ENCODE measurements at places on chromosomes 12 and 14.
A peak's percentile ranks its signal among the peaks of the same experiment; 100 is the strongest.

DNA sequence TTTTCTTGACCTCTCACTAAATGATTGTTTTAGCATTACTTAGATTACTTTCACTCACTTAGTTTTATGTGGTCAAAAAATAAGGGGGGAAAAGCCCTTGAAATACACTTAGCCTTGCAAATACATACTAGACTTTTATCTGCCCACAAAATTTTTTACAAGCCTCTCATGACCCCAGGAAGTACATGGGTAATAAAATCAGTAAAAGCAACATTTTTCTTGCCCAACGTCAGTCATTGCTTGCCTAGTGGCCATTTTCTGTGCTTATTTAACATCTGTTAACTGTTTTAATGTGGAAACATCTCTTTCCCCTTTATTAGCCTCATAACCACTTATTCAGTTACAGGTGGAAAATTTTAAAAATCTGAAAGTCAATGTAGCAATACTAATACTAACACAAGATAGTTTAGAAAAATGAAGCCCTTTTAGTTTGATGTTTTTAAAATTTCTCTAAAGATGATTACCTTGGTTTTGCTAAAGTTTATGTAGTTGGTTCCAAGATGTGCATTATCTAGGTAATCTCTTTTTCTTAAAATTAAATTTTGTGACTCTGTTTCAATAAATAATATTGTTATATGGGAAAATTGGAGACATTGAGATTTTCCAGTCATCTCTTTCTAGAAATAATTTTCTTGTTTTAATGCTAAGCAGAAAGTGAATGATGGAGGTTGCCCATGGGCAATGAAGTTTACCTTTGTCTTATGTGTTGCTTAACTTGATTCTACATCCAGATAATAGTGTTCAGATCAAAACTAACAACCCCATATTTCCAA lies 175.5 kb downstream of the TMTC2 start:
- no peak for DNase-seq

DNA sequence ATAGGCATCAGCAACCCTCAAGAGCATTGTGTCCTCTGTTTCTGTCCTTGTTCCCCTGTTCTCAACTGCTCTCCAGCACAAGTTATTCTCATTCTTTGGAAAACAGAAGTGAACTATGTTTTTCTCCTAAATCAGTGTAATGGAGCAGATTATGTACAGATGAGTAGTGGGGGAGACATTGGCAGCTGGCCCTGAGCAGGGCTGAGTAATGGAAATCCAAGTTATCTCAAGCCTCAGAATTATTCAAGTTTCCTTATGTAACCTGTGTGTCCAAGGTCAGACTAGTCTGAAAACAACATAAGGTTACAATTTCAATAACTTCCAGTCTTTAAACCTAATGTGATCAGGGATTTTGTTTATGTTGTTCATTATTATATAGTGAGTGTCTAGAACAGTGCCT lies 116.1 kb upstream of the FUT8 start:
- no peak for DNase-seq

GRCh38 chr14:31287294-31287972 lies 79.8 kb upstream of the HECTD1 start:
- no peak for DNase-seq

DNA sequence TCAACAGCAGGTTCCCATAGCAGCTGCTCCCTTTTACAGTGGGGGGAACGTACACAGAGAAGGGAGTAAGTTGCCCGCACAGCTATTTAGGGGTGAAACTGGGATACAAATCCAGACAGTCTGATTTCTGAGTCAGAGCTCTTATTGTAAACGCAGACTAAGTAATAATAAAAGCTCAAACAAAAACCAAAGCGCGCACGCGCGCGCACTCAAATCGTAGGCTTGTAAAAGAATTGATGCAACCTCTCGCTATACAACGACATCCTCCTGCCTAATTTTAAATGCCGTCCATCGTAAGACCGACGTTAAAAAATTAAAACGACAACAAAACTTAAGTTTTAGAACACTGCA lies 747 bp upstream of the DACT1 start:
- no peak for DNase-seq

GRCh38 chr14:73753887-73754795 lies 40.0 kb upstream of the PNMA1 start:
- DNase-seq = no peak

GRCh38 chr14:69996216-69996615 lies 117.0 kb downstream of the SMOC1 start:
- DNase-seq = no peak

- no peak for DNase-seq
Observed at GRCh38 chr12:10737249-10737648, 14.1 kb upstream of the YBX3 start.

DNA sequence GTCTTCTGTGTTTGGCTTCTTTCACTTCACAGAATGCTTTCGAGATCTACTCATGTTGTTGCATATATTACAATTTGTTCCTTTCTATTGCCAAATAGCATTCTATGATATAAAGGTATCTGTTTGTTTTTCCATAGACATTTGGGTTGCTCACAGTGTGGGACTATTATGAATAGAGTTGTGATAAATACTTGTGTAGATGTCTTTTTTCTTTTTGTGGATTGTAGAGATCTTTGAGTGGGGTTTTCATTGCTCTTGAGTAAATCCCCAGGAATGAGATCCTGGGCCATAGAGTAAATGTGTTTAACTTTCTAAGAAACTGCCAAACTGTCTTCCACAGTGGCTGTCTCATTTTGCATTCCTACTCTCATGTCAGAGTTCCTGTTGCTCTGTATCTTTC lies 24.9 kb upstream of the CEBPE start:
- no peak for DNase-seq

DNA sequence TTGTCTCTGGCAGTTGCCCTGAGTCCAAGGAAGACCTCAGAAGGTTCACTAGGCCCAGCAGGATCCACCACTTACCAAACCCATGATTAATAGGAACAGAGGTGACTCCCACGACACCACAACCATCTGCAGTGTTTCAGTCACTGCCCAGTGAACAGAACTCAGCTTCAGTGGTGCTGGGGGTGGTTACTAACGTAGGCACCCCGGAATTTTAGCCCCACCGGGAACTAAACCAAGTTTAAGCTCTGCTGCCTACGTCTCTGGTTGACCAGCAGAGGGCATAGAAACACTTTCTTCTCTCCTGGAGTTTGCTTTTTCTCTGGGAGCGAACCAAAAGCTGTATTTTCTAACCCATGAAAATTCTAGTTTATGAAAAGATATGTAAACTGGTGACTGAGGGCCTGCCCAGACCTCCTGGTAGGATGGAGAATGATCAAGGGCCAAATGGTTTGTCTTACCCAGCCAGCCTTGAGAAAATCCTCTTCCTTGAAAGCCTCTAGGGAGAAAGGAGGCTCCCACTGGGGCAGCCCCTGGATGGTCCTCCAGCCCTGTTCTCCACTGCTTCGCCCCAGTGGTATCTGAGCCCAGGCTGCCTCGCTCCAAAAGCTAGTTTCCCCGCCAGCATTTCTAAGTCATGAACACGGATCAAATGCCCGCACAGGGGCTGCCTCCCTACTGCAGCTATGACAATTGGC lies 379.8 kb downstream of the DPF3 start:
- DNase-seq = peak; percentile 28

DNA sequence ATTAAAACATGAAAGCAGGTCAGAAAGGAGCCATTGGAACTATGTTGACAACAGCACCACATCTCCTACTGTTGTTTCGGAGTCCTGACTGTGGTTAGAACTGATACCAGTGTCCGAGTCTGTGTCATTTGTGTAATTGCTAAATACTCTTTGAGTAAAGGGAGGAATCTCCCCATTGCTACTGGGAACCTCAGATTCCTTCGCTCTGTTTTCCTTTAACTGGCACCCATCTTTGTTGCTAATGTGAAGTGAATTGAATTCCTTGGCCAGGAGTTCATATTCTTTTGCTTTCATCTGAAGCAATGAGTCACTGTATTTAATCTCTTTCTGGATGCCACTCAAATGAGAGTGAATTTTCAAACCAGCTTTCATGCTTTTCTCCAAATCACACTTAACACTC lies 31.5 kb downstream of the RASSF9 start:
- DNase-seq = no peak

- DNase-seq = no peak
Observed at GRCh38 chr12:119117936-119118335, 60.8 kb upstream of the HSPB8 start.

GRCh38 chr12:5185435-5186069 lies 141.9 kb downstream of the KCNA5 start:
- DNase-seq = no peak

GRCh38 chr12:92224685-92225331 lies 79.2 kb upstream of the BTG1 start:
- DNase-seq = no peak

DNA sequence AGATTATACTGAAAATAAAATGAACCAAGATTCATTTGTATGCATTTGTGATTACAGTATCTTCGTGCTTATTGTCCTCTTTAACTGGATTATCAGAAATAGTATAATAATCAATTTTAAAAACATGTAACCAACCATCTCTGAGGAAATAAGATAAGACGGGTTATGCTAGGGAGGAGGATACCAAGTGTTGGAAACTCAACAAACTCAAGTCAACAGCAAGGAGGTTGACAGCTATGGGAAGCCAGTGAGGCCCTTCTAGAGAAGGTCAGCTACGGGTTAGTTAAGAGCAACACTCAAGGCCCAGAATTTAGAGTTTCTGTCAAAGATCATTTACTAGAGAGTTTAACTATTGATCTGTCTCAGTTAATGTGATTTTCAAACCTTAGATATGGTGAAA lies 137.2 kb downstream of the PDZRN4 start:
- no peak for DNase-seq

DNA sequence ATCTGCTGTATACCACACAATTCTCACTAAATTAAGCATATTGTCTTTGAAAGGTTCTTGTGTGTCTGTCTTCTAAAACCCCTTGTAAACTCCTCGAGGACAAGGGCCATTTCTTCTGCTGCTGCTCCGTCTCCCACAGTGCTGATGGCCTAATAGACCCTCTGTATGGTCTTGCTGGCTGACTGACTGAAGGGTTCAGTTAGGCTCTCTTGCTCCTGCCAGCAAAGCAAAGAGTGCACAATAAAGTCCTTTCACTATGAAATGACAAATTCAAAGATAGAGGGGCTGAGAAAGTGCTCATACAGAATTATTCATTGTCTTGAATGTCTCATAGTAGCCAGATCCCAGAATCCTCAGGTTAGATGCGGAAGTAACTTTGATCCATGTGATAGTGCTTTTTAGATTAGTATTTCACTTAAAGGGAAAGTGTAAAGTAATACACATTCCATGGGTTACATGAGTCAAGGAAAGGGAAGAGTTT lies 14.2 kb upstream of the RIOX1 start:
- no peak for DNase-seq

DNA sequence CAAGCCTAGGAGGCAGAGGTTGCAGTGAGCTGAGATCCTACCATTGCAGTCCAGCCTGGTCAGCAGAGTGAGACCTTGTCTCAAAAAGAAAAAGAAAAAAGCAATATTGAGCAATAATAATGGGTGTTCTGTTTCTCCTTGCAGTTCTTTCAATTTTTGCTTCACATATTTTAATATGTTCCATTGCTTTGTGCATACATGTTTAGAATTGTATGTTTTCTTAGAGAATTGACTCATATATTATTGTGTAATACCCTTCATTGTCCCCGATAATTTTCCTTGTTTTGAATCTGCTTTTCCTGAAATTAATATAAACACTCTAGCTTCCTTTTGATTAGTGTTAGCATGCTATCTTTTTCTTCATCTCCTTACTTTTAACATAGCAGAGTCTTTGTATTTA lies 138.4 kb upstream of the NPAS3 start:
- no peak for DNase-seq

GRCh38 chr14:88838015-88838414 lies 13.6 kb downstream of the TTC8 start:
- no peak for DNase-seq

GRCh38 chr14:84202486-84202885 lies 1327.5 kb upstream of the FLRT2 start:
- no peak for DNase-seq

GRCh38 chr12:59472273-59472672 lies 123.6 kb upstream of the SLC16A7 start:
- DNase-seq = no peak

GRCh38 chr14:59629444-59630287 lies 53.1 kb upstream of the CCDC175 start:
- no peak for DNase-seq

DNA sequence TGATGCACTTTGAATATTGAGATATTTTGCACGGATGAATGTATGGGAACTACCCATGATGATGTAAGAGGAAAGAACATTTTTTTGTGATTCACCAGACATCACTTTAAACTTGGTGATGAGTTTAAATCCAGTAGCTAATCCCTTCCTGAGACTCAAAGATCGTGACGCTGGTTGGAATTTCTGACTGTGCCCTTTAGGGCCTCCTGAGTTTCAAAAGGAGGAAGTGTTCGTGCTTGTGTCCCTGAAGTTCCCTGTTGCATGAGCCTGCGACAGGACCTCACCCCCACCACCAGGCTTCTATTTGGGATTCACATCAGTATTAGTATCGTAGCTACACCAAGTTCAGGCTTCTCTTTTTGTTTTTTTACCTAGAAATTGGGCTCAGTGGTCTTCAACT lies 18.6 kb upstream of the RIN3 start:
- DNase-seq = no peak

DNA sequence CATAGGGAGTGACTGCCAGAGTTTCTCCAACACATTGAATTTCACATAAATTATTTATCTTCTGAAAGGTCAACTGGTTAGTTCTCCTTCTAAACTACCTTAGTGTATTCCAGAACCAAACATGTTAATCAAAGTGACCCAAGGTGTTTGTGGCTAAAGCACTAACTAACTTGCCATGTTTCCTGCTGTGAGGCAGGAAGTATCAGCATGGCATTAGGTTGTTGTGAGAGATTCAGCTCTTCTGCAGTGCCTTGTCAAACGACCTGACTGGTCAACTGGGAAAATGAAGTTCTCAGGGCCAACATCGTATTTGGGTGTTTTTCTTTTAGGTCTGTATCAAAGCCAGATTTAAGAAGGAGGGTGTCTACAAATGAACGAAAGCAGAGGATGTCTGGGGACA lies 448.1 kb downstream of the APAF1 start:
- DNase-seq = no peak

DNA sequence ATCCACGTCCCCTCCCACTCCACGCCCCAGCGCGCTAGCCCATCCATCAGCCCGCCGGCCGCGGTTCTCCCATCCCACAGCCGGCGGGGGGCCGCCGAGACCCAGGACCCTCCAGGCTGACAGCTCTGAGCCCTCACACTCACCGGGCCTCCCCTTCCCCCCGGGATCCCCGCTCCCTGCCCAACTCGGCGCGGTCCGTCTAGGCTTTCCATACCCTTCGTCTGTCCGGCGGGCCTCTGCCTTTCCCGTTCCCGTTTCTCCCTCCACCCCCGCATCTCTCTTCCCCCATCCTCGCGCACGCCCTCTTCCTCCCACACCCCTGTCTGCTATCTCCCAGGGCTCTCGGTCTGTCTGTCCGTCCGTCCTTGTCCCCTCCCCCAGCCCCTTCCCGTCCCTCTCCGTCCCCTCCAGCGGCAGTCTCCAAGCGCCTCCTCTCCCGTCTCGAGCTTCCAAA lies 726 bp downstream of the ZFHX2 start:
- DNase-seq = no peak

GRCh38 chr14:46490238-46490685 lies 161.3 kb downstream of the RPL10L start:
- DNase-seq = peak; percentile 9

DNA sequence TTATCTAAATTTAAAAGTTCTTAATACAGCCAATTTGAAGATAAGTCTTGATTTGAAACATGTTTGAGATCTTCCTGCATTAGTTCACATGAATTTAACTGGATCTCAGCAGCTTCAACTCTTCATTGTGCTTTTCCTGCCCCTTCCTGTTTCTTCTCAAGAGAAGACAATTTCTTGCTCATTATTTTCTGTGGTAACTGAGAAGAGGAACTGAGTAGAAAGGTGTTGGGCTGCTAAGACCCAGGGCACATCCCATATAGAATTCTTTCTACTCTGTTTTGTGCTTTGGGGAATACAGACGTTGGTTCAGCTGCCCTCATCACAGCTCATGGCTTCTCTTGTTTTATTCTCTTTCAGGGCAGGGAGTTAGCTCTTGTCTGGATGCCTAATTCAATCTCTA lies 110.2 kb downstream of the SNAPC1 start:
- DNase-seq = no peak
